ENCODE measurements at places on chromosomes 7 and 10.

DNA sequence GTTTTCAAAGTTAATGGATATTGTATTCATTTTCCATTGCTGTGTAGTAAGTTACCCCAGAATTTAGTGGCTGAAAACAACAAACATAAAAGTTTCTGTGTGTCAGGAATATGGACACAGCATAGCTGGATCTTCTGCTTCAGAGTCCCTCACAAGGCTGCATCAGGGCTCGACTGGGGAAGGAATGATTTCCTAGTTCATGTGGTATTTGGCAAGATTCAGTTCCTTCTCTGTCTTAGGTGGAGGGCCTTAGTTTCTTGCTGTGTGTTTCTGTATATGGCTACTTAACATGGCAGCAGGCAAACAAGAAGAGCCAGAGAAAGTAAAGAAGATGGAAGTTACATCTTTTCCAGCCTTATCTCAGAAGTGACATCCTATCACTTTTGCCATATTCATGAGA, 51.1 kb downstream of the TPST1 start:
- no peak for DNase-seq

GRCh38 chr7:86951895-86952294, 107.6 kb downstream of the ELAPOR2 start:
- no peak for DNase-seq

DNA sequence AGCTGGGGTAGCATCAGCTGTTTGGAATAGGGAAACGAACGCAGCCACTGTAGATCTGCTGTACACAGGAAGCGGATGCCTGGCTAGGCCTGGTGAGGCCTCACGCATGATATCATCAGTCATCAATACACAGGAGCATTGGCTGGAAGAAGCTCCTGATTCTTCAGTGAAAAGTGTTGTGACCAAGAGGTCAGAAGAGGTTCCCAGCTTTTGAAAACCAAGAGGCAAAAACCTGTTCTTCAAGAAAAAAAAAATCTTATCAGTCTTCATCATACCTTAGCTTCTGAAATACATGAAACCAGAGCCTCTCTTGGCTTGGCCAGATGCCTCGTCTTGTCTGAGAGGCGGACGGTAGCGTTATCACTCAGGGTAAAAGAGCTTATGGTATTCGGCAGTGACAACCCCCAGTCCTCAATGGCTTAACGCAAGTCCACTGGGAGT, 139.3 kb upstream of the TCF7L2 start:
- no peak for DNase-seq

DNA sequence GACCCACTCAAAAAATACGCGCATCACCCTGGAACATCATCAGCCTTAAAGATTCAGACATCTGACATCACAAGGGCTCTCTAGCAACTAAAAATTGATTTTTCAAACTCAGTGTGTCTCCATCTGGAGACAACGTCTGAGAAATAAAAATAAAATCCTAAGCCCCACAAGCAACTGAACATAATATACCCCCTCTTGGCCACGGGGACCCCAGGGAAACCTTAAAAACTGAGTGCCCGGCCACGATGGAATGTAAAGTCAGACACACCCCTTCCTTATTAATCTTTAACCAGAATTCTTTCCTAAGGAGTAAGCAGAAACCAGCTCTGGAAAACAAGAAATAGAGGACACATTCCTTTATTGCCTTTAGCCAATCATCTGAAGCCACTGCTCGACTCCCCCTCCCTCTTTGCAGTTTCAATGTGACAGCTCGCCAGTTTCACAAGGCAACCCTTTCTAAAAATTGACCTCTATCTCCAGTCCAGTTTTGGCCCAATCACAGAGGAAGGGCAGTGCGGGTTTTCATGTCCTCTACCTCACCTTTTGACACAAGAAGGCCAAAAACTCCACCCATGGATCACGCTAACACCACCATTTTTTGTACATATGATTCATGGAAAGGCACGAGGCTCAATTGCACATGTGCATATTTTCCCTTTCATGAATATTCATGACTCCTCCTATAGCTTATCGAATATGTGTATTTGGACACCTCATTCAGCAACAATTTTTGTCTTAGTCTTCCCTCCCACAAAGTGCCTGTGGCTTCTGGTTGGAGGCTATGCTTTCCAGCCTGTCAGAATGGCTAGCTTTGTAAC, 24.2 kb downstream of the IFIT3 start:
- DNase-seq, result no peak

- no peak for DNase-seq
These were observed 381.3 kb downstream of the KCNMA1 start for GRCh38 chr10:77256346-77256745.

DNA sequence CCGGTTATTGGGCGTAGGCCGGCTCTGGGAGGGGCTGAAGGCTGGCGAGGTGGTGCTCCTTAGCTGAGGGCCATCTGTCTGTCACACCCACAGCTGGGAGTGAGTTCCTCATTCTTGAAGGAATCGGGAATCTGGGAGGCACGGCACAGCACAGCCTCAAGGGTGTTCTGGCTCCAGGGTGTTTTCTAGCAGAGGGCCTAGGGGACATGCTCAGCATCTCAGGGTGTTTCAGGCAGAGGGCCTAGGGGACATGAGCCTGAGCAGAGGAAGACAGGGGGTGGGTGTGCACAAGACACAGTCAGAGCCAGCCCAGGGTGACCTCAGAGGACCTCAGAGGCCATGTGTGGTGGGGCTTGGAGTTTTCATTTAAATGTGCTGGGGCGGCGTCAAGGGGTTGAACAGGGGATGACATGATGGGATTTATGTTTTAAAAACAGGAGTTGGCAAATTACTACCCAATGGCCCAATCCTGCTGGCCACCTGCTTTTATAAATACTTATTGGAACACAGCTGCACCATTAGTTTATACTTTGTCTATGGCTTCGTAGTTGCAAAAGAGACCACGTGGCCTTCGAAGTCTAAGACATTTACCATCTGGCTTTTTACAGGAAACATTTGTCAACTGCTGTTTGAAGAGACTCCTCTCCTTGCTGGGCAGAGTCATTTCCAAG, 121.6 kb downstream of the PRKAG2 start:
- DNase-seq, result no peak

DNA sequence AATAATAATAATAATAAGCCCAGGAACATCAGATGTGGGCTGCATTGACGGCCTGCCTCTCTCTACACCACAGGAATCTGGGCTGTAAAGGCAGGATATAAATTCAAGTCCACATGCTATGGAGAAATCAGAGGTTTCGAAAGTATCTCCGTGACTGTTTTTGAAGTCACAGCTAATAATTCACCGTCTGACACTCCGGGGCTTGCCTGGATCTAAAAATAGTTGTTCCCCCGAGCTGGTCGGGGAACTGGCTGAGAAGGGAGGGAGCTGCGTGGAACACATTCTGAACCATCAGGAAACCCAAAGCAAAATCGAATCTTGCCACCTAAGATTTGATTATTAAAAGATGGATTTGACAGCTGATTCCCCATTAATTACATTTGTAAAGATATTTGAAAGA, 35.4 kb downstream of the KLF6 start:
- no peak for DNase-seq

DNA sequence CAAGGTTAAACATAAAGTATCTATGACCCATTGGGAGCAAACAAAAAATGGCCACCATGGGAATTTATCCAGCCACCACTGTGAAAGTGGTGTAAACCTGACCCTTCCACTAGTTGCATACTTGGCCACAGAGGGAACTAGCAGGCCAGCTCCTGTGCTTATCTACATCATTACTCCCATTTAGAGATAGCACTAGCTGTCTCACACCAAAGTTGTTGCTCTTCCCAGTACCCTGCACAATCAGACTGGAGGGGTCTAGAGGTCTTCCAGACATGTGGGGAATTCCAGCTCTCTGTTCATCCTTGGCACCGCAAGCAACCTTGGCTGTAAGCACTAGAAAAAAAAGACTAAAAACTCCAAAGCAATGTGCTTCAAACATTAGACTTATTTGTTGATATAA, 113.9 kb downstream of the IPMK start:
- no peak for DNase-seq

GRCh38 chr7:34354899-34355298, 303.1 kb upstream of the NPSR1 start:
- DNase-seq, result peak; percentile 2

DNA sequence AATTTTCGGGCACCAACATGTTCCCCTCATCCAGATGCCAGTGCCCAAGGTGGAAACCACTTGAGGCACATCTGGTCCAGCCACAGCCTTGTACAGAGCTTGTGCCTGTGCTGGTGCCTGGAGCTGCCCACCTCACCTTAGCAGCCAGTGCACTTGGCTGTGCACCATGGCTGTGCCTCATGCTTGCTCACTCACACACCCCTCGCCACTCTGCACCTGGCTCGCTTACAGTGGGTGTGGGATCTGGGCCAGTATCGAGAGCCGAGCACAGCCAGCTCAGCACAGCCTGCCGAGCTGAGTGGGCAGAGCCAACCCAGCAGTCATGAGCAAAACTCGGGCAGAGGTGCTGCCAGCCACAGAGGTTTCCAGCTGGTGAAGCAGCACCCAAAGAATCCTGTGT, 139.9 kb upstream of the NUPR2 start:
- no peak for DNase-seq

DNA sequence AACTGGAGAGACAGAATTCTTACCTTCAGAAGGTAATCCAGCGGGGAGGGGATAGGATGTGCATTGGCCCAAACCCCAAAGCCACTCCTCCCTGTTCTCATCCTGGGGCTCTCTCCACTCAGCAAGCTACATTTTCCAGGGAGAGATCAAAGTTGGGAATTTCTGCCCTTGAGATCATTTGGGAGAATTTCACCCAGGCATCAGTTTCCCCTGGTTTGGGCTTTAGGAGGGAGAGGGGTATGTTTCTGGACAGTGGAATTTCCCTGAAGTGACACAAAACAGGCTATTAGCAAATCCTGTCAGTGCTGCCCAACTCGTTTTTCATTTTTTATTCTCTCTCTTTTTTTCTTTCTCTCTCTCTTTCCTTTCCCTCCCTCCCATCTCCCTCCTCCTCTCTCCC, 35.7 kb downstream of the CYP17A1 start:
- DNase-seq, result no peak

GRCh38 chr10:31036209-31036608, 4.5 kb upstream of the ZNF438 start:
- DNase-seq, result no peak

DNA sequence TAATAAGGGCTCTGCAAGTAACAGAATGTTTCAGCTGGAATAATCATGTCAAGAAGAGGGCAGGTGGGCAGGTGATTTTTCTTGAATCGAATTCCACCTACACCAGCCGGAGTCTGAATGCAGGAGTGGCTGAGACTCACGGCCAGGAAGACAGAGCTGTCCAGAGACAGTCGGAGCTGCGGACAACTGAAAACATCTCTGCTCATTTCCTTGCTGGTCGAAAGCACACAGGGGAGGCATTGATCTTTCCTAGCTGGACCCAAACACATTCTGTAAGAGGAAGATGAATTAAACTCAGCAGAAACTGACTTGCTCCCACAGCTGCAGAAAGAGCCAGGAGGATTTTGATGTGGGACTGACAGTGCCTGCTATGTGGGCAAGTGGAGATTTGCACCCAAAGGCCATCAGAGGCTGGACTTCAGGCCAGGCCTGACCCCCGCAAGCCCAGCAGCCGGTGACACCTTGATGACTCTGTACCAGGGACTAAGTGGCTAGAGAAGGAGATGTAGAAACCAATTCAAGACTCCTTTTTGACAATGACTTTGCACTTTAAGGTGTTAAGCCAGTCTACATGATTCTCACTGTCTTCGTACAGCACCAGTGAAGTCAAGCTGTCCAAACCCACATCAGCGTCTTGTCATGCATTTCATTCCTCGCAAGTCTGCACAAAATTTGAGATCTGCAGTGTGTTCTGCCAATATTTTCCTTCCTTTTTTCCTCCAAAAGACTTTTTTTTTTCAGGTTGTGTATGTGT, 169.4 kb downstream of the TEX36 start:
- DNase-seq, result no peak

DNA sequence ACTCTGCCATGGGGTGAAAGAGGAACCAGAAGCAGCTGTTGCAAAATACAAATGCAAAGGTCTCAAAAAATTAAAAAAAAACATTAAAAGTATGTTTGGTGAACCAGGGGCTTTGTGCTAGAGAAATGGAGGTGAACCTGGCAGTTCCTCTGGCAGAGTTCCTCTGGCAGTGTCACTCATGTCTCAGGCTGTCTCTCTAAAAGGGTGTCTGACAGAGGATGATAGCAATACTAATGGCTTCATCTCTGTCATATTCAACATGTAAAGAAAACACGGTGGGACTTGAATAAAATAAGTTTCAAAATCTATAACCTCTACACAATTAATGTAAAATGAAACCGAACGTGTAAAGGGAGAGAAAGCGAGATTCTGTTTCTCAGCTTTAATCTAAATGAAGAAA, 375.7 kb upstream of the VWC2 start:
- no peak for DNase-seq

DNA sequence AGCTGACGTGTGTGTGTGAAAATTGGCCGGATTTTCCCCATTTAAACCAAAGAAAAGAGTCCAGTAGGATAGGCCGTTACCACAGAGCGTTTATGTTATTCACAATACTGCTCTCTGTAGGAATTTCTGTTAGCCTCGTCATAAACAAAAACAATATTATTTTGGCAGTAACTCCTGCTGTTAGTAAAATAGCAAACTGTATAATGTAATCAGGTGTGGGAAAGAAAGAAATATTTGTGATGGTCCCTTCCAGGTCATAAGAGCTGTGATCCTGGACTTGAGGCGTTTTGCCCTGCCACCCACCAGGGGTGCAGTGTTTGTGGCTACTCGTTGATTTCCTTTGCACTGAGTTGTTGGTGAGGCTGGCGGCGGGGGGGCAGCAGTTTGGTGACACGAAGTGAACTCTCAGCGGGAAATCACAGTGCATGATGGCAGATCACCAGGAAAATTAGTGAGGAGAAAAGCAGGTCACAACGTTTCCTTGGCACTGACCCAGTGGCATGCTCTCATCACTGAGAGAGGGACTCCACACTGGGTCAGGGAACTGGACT, 2.8 kb downstream of the EEPD1 start:
- DNase-seq, result no peak
